ENCODE measurements at places on chromosomes 4 and X.

DNA sequence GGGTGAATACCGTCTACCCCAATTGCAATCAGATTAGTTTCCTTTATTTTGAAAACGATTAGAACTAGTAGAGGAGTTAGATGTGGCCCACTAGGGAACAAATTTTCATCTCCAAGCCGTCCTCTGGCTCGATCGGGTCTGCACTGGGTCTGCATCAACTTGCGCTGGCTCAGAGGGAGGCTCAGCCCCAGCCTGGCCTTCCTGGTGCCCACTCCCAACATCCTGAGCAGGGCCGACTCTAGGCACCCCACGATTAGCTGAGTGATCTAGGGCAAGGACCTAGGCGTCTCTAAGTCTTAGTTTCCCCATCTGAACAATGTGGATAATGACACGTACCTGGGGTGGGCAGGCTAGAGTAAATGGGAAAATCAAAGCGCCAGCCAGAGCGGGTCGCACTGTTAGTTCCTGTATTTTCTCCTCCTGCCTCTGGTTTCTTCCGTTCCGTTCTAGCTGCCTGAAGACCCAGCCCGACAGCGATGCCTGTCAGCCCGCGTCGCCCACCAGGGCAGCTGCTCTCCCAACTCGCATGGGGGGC is 7.7 kb upstream of the HAND2 start:
- DNase-seq, result peak; percentile 16

GRCh38 chrX:49258749-49259124 is 5.8 kb downstream of the FOXP3 start:
- no peak for DNase-seq

DNA sequence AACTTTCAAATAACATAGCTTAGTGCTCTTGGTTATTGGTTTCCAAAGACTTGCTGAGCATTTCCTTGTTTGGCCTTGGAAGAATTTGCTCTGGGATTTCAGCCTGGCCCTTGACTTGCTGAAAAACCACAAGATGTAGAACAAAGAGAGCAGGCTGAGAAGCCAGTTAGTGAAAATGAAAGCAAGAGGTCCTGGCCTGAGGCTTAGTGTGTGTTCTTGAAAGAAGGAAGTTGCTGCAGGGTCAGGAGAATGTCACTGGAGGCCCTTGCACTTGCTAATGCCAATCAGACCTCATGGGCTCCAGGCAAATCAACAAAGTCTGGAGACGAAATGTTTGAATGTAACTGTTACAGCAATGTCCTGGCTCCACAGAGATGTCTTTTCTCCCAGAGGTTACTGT is 79.4 kb downstream of the SYNPO2 start:
- DNase-seq, result peak; percentile 56

GRCh38 chr4:104747635-104748034 is 252.9 kb upstream of the CXXC4 start:
- DNase-seq, result no peak

DNA sequence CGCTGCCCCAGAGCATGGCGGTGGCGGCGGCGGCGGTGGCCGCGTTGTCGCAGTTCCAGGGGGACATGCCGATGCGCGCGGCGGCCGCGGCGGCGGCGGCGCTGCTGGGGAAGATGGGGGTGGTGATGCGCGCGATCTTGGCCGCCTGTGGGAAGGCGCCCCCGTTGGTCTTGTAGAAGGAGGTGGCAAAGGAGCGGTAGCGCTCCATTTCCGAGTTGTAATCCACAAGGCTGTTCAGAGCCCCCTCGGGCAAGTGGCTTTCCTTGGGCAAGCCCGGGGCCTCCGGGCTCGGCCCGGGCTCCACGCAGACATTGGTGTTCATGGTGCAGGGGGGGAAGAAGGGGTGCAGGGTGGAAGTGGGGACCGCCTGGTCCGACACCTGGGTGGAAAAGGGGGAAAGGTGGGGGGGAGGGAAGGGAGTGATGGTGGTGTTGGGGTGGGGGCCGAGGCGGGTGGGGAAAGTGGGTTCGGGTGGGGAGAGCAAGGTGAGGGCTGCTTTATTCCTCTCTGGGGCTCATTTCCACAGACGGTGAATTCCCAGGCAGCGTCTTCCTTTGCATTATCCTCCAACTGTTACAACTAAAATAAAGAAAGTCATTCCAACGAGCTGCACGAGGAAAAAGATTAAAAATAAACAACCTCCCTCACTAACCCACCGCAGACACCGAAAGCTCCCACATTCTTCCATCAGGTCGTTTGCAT is 3.1 kb downstream of the CXXC4 start:
- peak; percentile 47 for DNase-seq

- DNase-seq, result no peak
These were observed 8.4 kb upstream of the LDOC1 start for GRCh38 chrX:141185366-141185765.

Measured in colonic mucosa (tissue), 4 donors.